ENCODE measurements at places on chromosomes 5 and 9. TPM values are rescaled to one million over a fixed set of nuclear protein-coding genes. Genes with fewer than 3 reads are reported as not detected.

DNA sequence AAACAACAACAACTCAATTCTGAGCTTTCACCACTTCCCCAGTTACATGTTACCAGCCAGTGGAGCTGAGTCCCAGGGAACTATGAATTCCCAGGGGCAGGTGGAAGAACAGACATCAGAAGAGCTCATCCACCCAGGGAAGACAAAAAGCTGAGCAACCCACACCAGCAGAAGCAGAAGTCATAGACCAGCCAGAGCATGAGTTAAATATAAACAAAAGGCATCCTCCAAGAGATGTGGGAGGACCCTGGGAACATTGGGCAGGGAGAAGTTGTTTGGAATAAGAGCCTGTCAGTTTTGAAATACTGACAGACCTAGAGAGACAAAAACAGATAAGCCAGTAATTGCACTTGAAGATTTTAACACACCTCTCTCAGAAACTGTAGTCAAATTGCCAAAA is 102.3 kb upstream of the LMX1B start:
- DNase-seq = no peak

GRCh38 chr5:39214912-39215709 is 4.3 kb downstream of the FYB1 start:
- no peak for DNase-seq

The TPPP gene
- 35.4 TPM for total RNA-seq

The APBA1 gene
- total RNA-seq = 0.31 TPM

DNA sequence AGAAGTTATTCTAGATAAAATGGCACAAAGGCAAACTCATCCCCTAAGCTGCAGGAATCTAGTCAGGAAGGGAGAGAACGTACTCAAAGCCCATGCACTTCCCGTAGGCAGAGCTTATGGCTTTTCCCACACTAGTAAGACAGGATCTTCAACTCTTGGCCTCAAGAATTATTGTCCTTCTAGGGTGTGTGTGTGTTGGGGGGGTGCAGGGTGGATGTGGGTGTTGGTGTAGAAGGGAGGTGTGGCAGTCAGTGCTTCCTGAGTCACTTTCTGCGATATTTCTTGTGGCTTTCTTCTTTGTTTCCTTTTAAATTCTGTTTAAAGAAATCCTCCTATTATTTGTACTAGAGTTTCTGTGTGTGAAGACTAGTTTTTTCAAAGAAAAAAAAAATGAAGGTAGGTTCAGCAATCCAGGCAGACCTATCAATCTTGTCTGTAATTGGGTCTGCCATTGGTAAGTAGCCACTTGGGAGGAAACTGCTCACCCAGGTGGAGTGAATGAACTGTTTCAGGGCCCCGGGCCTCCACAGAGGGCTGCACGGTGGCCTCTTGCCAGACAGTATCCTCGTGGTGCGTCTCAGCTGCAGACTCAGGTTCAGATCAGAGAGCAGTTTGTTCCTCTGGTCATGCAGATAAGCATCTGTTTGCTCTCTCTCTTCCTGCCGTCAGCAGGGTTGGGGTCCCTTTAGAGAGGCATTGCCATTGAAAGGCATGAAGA is 131.9 kb downstream of the NPR3 start:
- DNase-seq = no peak

The ACER2 gene
- total RNA-seq = 7.8 TPM

- no peak for DNase-seq
Observed at GRCh38 chr5:68000805-68001204, 214.8 kb upstream of the PIK3R1 start.

DNA sequence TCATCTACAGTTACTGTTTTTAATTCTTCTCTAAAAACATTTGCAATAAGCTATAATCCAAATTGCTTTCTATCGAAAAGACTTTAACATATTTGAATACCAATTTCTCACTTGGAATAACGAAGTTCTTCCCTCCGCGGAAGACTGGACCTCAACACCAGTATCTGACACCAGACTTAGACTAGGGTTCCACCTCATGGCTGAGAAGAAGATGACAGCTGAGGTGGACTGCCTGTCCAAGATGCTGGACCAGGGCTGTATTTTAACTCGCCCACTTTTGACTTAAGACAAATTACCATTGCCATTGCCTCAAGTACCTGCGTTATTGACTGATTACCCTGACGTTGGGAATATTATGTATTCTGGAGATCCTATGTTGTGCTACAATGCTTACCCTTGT is 34.1 kb downstream of the ZMAT2 start:
- DNase-seq = no peak

The ATP10B gene
- total RNA-seq = not detected

- DNase-seq = no peak
Observed at GRCh38 chr9:6805532-6805931, 47.8 kb downstream of the KDM4C start.

The IFNB1 gene
- not detected for total RNA-seq

The UBE2D2 gene
- total RNA-seq = 153 TPM

DNA sequence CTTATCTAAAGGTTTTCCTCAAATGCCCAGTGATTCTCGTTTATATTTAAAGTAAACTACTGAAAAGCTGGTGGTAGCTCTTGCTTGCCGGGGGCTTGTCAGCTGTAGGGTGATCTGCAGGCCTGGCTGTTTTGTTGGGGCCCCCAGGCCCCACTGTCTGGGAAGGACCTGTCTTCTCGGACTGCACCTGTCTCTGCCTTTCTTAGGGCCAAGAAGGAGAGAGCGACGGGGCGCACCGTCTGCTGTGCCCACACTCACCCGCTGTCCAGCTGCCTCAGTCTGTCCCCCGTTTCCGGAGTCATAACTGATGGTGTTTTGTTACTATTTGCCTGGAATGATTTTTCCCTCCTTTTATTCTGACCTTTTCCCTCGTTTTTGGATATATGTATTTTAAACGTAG is 94.1 kb upstream of the CACNA1B start:
- DNase-seq = no peak

DNA sequence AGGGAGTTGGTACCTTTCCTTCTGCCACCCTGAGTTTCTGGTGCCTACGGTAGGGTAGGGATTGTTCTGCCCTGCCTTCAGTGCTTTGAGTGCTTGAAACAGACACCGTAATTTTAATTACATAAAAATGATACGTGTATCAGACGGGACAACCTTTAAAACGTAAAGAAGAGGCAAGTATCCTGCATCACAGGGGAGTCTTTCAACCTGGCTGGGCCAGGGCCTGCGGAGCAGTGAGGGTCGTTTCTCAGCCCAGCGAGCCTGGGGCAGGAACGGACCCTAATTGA is 483 bp upstream of the DAB2IP start:
- no peak for DNase-seq

GRCh38 chr9:95991326-95991725 is 115.8 kb downstream of the ERCC6L2 start:
- DNase-seq = no peak

DNA sequence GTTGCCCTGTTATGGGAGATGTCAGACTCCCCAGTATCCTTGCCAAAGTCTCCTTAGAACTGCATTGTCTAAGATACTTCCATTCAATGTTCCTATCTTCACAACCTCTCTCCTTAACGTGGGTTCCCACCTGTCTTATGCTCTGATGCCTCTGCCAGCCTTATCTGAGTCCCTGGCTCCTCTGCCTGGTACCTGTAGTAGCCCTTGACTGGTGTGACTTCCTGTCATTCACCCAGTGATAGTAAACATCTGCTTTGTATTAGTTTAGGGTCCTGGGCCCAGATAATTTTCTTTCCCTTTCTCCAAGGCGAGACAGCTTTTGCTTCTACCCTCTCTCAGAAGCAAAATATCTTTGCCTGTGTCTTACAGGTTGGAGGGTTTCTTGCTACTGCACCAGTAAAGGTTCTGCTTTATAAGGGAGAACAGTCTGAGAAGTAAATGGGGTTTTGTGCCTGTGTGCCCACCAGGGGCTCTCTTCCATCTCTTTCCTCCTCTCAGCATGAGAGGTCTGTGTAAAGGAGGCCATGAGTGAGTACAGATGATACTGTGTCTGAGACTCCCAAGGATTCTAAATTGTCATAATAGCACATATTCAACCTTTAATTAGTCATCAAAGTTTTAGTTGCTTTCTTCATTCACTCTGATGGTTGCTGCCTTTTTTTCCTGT is 220.8 kb downstream of the PRR16 start:
- no peak for DNase-seq

- no peak for DNase-seq
Observed at GRCh38 chr5:143014017-143014651, 244.0 kb downstream of the ARHGAP26 start.

GRCh38 chr5:127517480-127518318 is at the start of gene PRRC1:
TSS of gene PRRC1 (plus strand) at chr5:127517640. CDS start at chr5:127523480, 5,840 bp downstream.
- DNase-seq = peak; percentile 79

The LSM11 gene
- total RNA-seq = 1.0 TPM

DNA sequence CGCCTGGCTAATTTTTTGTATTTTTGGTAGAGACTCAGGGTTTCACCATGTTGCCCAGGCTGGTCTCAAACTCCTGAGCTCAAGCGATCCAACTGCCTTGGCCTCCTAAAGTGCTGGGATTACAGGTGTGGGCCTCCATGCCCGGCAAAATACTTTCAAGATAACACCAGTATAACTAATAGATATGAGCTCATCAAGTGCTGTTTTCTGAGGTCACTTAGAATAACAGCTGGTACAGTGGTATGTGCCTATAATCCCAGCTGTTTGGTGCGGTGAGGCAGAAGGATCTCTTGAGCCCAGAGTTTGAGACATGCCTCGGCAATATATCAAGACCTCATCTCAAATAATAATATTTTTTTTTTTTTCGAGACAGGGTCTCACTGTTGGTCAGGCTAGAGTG is 30.5 kb upstream of the CREBRF start:
- DNase-seq = no peak

The FYB1 gene
- total RNA-seq = 499 TPM

The HMCN2 gene
- total RNA-seq = 0.12 TPM

- DNase-seq = no peak
Observed at GRCh38 chr9:124272118-124272517, 14.4 kb downstream of the NEK6 start.

DNA sequence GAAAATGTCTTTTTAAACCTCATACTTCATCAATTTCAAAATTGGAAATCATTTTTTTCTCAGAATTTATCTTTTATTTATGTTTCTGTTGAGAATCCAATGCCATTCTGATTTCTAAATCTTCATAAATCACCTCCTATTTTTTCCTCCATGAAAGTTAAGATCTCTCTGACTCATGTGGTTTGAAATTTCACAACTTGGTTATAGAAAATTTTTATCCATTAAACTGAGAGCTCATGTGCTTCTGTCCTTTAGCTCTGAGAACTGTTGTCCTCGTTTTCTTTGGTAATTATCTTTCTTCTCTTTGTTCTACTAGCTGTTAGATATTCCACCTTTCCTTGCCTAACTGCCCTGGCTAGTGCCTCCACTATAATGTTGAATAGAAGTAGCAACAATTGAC is 1.5 kb upstream of the RNF180 start:
- no peak for DNase-seq

DNA sequence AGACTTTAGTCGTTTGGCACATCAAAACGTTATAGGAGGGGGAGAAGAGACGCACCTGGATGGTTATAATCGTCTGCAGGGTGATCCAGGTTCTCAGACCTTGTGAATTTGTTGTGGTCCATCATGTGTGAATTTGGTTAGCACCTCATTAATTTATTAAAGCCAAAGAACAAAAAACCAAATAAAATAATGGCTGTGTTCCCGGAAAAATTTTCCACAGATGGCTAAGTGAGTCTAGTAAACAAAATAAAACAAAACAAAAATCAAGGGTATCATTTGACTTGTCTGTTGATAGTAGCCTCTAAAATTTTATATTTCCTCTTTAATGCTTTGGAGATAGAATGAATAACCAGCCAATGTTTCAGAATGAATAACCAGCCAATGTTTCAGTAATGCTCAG is 119.7 kb downstream of the ACTBL2 start:
- DNase-seq = no peak

The LMNB1 gene
- 22.2 TPM for total RNA-seq

DNA sequence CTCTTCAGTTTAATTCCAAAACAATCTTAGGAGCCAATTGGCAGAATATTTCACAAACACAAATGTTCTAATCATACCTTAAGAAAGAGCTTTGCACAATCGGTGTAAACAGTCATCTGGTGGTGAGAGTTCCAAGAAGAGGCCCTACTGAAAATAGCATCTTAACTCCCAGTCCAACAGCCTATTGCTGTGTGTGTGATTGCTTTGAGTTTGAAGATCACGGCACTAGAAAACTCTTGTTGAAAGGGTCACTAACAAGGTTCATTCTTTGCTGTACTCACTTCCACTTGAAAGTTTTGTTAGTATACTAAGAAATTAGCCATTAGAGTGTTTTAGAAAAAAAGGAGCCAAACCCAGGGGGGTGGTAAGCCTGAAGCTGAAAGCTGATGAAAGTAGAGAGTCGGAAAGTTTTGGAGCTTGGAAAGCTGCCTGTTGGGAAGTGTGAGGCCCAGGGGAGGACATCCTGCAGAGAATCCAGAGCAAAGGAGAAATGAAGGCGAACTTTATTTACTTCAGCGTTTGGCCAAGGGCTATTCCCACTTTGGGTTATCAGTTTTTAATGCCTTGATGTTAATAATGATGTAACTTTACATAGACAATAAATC is 180.3 kb upstream of the GHR start:
- no peak for DNase-seq

GRCh38 chr5:107712359-107712870 is 41.7 kb upstream of the EFNA5 start:
- no peak for DNase-seq

- no peak for DNase-seq
Observed at GRCh38 chr5:10741661-10742060, 19.4 kb downstream of the DAP start.

DNA sequence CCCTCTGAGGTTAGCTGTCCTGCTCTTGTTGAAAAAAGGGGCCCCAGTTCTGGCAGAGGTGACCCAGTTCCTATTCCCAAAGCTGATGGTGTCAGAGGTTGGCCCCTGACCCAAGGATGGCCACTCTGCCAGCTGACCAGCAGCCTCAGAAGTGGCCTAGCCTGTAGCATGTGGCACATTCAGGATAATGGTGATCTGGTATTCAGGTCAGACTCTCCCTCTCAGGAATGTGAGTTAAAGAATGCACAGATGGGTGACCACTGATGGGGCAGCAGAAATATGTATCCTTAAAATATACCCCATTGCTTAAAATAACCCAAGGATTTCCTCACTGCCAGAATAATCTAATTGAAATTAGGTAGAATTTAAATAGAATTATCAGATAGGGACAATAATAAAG is 369.2 kb downstream of the SEMA5A start:
- no peak for DNase-seq

DNA sequence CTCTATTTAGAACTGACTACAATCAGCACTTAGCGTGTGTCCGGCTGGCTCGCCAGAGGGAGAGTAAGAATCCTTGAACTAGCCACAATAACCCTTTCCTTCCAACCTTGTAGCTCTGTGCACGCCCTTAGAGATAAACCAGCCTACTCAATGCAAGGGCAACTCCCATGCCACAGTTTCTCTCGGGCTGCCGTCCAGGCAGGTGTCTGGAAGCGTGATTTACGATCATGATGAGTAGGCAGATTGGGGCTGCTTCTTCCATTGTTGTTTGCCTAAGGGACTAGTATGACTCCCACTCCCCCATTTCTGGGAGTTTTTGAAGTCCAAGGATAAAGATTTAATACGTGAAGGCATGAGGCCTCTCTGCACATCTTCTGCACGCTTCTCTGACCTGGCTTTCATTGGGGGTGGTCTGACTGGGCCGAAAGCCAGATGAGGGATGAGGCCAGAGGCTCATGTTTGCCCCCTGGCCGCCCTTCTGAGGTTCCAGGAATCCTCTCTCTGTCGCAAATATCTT is 134.0 kb upstream of the MYO10 start:
- no peak for DNase-seq

Data from T-helper 17 cell (primary cell).